ENCODE measurements at places on chromosomes 7 and 10.

GRCh38 chr7:32023376-32023775 lies 46.8 kb downstream of the PDE1C start:
- no peak for DNase-seq

DNA sequence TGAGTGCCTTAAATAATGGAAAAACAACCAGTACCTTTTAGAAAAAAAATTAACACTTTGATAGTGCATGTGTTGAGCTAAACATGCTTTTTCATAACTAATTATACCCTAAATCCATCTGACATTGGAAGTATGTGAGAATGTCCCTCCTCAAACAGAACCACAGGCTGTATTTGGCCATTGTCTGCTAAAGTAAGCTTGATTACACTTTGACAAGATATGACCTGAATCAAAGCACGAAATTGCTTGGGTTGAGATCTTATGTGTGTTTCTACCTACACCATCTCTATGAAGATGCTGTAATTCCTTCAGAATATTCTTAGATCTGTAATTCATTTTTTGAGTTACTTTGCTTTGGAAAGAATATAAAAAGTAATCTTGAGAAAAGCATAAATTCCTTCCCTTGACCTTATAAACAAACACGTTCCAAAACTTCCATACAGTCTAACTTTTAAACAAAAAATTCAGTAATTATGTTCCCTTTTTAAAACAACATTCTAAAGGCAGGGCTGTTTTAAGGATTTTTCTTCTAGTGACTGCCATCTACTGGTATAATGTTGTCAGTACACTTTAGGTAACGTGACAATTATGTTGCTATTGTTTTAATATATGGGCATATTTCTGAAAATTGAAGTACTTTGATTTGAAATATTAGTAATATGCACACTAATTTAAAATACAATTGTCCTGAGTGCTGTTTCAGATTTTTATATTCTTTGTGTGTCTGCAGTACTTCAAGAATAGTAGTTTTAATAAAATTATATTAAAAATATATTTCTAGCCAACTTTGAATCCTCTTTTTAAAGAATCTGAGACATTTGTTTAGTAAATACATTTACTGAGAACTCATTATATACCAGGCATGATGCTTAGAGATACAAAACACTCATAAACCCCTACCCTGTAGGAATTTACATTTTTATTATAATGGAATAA lies 20.9 kb downstream of the CD36 start:
- DNase-seq = no peak

- no peak for DNase-seq
These were observed 12.8 kb downstream of the MEIG1 start for GRCh38 chr10:14971867-14972448.

DNA sequence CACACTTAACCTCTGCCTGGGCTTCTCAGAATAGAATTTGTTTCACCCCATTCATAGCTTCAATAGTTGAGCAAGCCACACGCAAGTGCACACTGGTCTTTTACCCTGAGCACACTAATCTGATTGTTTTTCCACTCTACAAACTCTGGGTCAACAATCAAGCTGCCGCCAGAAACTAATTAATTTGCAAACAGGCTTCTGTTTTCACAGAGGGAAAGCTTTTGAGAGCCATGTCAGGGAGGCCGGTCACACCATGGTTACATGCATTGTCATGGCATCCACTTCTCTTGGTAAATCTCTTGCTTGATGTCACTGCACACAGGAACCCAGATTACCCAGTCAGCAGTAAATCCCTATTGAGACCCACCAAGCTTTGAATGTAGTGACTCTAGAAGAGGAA lies 154.2 kb downstream of the SEMA3A start:
- no peak for DNase-seq

- no peak for DNase-seq
These were observed 272.7 kb downstream of the RPS24 start for GRCh38 chr10:78306358-78306757.

GRCh38 chr10:32149252-32149955 lies 93.2 kb upstream of the KIF5B start:
- DNase-seq = no peak

GRCh38 chr10:27038168-27038567 lies 62.1 kb downstream of the ANKRD26 start:
- no peak for DNase-seq

GRCh38 chr7:123193235-123193634 lies 6.5 kb downstream of the SLC13A1 start:
- DNase-seq = no peak

DNA sequence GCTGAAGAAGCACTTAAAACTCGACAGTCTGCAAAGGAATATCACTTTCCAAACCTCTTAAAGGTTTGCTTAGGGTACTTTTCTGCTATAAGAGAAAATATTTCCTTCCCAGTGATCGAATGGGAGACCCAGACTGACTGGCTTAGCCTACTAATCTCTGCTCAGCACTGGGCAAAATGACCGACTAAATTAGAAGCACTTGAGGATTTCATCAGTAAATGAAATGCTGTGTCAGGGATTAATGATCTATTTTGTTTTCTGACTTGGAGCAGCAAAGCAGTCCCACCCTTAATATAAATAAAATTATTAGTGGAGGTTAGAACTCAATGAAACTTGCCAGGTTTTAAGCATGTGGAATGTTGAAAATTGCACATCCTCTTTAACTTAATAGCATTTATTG lies 411.6 kb downstream of the NEBL start:
- DNase-seq = no peak

GRCh38 chr10:72353965-72354355 lies 759 bp downstream of the DNAJB12 start:
- DNase-seq = no peak

DNA sequence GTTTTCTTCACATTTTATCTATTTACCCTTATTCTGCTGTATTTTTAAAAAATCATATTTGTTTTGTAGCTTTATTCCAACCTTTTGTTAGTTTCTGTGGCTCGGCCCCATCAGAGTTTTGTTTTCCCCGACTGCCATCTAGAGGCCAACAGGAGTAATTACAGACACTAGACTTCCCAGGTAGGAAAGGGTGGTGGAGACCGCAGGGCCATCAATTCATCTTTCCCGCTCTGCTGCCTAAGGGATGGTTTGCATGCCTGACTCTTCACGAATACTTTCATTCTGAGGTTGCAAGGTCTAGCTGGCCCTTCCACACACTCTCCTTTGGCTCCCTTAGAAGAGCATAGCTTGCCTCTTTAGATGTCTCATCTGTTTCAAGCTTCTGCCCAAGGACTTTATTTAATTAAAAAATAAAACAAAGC lies 38.3 kb downstream of the LYZL2 start:
- no peak for DNase-seq

DNA sequence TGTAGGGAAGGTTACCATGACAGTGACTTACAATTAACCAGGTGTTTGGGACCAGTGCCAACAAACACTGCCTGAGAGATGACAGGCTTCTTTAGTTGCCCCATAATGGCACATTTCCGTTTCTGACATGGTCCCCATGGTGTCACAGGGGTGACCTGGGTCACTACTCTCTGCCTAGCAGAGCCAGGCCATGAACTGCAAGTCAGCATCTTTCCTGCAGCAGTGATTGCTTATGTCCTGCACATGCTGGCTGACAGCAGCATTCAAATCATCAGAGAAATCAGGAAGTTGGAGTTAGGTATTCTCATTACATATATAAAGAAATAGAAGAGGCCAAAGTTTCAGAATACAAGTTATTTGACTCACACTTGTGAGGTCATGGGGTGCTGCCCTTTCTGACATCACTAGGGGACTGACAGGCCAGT lies 47.1 kb upstream of the ZNRF2 start:
- DNase-seq = no peak

- DNase-seq = no peak
These were observed 316.7 kb downstream of the CCDC3 start for GRCh38 chr10:12684784-12685183.

DNA sequence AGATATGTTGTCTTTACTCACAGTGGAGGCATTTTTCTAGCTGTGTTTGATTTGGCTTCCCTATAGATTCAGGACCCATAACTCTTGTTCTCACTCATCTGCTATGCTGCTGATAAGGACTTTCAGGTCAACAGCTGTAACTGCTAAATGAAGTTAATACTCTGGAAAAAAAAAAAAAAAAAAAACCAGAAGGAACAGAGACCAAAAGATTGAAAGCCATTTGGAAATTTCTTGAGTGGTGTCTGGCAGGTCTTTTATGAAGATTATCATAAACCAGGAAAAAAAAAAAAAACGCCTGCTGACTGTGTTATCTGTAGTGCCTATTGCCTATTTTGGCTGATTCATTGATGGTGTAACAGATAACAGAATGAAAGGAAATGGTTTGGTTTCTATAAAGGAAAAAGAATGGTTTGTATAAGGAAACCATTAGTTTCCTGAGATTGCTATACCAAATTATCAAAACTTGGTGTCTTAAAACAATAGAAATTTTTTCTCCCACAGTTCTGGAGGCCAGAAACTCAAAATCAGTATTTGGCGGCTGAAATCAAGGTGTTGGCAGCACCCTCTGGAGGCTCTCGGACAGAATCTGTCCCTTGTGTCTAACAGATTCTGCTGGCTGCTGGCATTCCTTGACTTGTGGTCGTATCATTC lies 60.5 kb upstream of the BET1 start:
- no peak for DNase-seq

GRCh38 chr7:108114117-108114841 lies 15.9 kb downstream of the LAMB4 start:
- no peak for DNase-seq

GRCh38 chr7:57201021-57201894 lies 69.0 kb upstream of the ZNF479 start:
- DNase-seq = no peak

- DNase-seq = no peak
These were observed 122.4 kb upstream of the NPS start for GRCh38 chr10:127426746-127427145.

DNA sequence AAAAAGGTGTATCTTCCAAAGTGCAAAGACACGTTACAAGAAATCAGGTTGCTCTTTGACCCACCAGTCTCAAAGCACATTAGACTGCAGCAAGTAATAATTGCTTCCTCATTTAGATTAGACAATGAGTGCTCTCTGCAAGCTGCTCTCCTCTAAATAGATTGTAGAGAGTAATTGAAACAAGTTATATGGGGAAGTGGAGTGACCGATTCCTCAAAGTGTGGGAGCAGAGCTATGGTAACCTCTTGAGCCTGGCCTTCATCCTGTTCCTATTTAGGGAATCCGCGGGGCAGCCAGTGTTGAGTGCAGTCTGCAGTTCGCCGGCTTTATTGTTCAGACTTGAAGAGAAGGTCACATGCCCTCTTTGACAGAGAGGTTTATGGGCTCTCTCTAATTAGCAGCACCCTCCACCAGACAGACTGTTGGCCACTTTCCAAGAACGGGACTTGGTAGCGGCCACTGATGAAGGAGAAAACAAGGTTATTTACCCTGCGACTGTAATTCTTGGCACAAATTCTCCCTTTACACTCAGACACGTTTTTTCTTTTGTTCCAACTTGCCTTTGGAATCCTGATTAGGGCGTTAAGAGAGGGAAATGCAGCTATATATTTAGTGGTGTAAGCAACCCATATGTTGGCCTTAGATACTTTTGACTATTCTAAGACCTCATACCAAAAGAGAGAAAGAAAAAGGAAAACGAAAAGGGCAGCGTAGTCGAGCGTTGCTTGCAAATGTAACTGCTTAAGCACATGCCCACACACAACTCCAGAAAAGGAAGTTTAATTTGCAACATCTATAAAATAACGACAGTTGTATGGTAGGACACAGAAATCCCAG lies 107.5 kb downstream of the REEP3 start:
- DNase-seq = no peak

- no peak for DNase-seq
These were observed 167.1 kb upstream of the TNRC18 start for GRCh38 chr7:5590596-5591277.

DNA sequence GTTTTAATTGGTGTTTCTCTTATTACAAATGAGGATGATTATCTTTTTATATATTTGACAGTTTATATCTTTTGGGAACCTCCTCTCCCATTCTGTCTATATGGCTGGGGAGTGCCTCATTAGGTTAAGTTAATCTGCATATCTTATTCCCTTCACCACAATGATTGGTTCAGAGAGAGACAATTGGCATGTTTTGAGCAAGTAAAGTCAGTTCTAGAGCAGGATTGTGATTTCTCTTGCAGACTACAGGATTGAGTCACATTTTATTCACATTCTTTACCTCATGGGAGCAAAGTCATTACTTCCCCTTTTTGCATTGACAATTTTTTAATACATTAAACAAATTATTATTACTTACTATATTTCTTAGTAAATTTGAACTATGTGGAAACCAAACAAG lies 345.6 kb downstream of the MDFIC start:
- no peak for DNase-seq

DNA sequence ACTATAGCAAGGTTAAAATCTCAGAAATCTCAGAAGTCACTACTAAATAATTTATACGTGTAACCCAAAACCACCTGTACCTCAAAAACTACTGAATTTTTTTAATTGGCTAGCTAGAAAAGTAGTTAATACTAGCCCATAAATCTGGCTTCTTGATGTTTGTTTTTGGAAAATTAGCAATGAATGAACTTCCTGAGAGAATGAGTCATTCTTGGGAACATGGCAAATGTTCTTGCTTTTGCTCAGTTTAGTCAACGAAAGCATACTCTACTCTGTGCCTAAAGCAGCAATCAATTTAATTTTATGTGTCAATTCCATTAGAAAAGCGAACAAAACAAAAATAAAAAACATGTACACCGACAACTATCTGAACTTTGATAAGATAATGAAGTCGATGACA lies 69.2 kb downstream of the SEMA3E start:
- DNase-seq = no peak

- no peak for DNase-seq
These were observed 31.0 kb downstream of the ADRA2A start for GRCh38 chr10:111107846-111108245.

DNA sequence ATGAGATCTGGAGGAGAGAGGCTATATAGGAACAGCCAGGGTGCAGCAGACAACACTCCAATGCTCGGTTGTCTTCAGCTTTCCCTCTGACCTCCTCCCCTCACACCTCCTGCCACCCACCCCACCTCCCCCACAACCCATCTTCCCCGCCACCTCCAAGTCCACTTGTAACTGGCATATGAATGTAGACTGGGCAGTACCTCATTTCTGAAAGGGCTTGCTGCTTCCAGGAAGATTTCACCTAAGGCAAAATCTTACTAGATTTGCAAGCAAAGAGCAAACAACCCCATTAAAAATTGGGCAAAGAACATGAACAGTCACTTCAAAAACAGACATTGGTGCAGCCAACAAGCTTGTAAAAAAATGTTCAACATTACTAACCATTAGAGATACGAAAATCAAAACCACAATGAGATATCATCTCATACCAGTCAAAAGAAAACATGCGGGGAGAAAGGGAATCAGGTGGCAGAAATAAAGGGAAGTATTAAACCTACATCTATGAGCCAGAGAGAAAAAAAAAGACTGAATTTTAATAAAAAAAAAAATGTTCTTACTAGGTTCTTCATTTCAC lies 164.6 kb upstream of the C1GALT1 start:
- DNase-seq = no peak

- DNase-seq = no peak
These were observed 1177.4 kb upstream of the PHF14 start for GRCh38 chr7:9796241-9796640.

GRCh38 chr7:18177129-18177814 lies 149.6 kb upstream of the PRPS1L1 start:
- DNase-seq = no peak

GRCh38 chr10:3235395-3235794 lies 62.8 kb upstream of the PITRM1 start:
- DNase-seq = no peak
